ENCODE measurements at places on chromosomes 4 and X. TPM values are rescaled to one million over a fixed set of nuclear protein-coding genes. Genes with fewer than 3 reads are reported as not detected.

Gene PPEF2
- polyA plus RNA-seq = not detected

Gene TEX13D
- not detected for polyA plus RNA-seq

Gene INTS6L
- 1.4 TPM for polyA plus RNA-seq

Gene RPS3A
- 9,539 TPM for polyA plus RNA-seq

Gene LRCH2
- 3.8 TPM for polyA plus RNA-seq
